ENCODE measurements at places on chromosomes 2 and 18. TPM values are rescaled to one million over a fixed set of nuclear protein-coding genes. Genes with fewer than 3 reads are reported as not detected.

GRCh38 chr2:100588071-100588786 is 25.4 kb downstream of the PDCL3 start:
- DNase-seq, result no peak

- DNase-seq, result no peak
These were observed 73.5 kb downstream of the MYO1B start for GRCh38 chr2:191318729-191319078.

- no peak for DNase-seq
These were observed 438.0 kb downstream of the LRP1B start for GRCh38 chr2:141692829-141693228.

- no peak for DNase-seq
These were observed 51.3 kb downstream of the ANKMY1 start for GRCh38 chr2:240506406-240507059.

DNA sequence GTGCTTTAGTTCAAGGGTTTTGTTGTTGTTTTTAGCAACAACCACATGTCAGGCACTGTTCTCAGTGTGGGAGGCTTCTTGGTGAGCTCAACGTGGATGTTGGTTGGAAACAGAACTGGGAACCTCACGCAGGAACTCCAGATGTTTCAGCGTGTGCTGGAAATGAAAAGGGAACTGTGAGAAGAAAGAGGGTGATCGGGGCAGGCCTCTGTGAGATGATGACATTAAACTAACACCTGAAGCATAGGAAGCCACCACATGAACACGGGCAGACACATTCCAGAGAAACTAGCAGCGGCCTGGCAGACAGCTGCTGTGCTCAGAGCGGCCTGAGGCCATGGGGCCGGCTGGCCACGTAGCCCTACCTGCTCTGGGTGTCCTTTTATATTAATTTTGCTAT is 66.4 kb downstream of the COA5 start:
- no peak for DNase-seq

DNA sequence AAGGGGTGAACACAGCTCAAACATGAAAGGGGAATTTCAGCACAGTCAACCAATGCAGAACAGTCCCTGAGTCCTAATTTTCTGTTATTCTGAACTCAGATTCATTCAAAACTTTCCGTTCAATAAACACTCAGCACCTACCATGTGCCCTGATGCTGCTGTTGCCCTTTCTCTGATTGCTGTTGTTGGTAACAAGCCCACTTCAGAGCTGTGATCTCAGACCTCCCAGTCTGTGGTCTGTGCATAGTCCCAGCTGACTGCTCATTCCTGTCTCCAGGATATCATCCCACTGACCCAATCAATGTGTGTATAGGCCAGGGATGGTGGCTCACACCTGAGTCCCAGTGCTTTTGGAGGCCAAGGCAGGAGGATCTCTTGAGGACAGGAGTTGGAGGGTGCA is 82.7 kb upstream of the SLC35G4 start:
- DNase-seq, result no peak

- DNase-seq, result no peak
These were observed 217.0 kb downstream of the NCK2 start for GRCh38 chr2:105961599-105962146.

- no peak for DNase-seq
These were observed 1.6 kb upstream of the CSRNP3 start for GRCh38 chr2:165467921-165468320.

DNA sequence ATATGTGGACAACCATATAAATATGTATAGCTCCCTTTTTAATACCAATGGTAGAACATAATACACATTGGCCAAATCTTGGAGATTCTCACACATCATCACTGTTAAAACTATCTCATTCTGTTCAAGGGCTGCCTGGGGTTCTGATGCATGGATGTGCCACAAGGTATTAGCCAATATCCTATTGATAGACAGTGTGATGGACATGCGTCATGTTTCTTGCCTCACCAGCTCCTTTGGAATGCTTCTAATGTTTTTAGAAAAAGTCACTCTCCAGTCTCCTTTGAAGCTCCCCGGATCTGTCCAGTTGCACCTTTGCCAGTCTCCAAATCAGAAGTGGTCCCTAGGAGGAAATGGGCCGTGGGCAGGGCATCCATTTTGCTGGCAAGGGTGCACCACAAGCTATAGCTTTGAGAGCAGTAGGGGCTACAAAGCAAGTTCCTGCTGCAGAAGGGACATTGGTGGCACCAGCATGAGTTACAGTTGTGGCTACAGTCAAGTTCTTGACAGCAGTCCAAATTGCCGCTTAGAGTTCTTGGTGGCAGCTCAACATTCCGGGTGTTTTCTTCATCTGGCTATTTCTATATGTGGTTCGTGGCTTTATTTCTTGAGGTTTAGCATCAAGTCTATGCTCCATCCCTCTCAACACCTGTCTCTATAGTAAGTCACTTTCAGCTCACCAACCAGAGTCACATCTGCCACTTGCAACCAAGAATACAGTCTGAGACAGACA is 25.1 kb upstream of the ATRAID start:
- no peak for DNase-seq

DNA sequence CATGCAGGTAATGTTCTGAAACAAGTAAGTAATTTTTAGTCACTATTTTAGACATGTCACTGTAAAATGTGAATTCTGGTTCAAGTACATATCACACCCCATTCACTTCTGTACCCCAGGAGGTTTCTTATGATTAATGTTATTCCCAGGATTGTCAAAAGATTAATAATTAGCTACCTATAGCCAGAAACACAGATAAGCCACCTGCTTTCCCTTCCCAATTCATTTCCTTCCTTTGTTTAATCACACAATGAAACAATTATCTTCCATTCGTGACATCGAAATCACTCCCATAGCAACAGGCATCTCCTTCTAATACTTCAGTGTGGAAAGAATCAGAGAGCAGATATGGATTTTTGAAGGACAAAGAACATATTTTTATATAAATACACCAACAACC is 1650.3 kb upstream of the CELF4 start:
- no peak for DNase-seq

- no peak for DNase-seq
These were observed 49.1 kb downstream of the EML6 start for GRCh38 chr2:54772531-54772930.

DNA sequence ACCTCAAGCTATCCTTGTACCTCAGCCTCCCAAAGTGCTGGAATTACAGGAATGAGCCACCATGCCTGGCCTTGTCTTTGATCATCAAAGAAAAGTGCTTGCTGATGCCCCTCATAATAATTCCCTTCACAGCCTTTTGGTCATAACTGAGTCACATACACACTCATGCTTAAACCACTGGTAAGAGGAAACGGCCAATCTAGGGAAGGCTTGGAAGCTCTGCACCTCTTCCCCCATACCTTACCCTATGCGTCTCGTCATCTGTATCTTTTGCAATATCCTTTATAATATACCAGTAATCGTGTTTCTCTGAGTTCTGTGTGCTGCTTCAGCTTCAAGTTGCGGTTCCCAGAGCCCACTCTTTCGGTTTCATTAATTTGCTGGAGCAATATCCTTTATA is 4.8 kb upstream of the RNF138 start:
- no peak for DNase-seq

- no peak for DNase-seq
These were observed 90.5 kb downstream of the TMEM17 start for GRCh38 chr2:62415518-62415917.

DNA sequence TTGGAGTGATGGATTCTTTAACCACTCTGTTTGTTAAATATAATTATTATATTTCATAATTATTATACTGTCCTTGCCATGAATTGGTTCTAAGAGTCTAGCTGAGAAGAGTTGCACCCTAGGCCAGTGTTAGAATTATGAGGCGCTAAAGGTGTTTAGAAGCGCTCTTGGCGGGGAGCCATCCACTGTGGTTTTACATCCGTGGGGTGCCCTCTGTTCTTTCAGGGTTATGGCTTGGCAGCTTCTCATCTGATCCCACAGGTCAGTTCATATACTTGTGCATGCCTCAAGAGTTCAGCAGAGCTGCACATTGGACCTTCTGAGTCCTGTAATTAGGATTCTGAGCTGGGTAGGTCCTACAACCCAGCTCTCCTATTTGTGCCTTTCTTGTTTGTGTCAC is 9.1 kb downstream of the ASAP2 start:
- DNase-seq, result no peak

DNA sequence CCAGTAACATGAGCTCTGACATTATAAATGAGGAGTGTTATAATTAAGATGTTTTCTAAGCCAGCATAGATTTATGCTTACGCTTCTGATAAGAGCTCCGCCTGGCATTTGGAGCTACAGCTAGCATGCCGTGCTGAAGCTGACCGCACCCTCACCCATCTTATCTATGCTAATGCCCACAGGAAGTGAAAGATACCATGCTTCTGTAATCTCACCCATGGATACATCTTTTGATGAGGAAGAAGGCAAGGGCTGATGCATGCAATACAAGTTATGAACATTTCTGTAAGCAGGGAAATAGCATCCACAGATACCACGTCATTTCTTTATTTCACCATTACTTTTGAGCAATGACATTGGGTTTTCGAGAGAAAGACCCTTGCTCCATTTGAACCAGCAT is 82.3 kb downstream of the ARL4C start:
- no peak for DNase-seq

GRCh38 chr2:224222974-224223373 is 178.9 kb downstream of the FAM124B start:
- DNase-seq, result no peak

GRCh38 chr2:220682616-220683015 is 889.5 kb downstream of the EPHA4 start:
- no peak for DNase-seq

GRCh38 chr2:143128681-143129580 is at the start of gene ARHGAP15:
Gene ARHGAP15, plus strand, starts transcription at chr2:143129419.
- no peak for DNase-seq

GRCh38 chr2:46984642-46985476 is 69.3 kb upstream of the MCFD2 start:
- peak; percentile 58 for DNase-seq

GRCh38 chr2:36403675-36404230 is 48.2 kb downstream of the CRIM1 start:
- no peak for DNase-seq

- DNase-seq, result no peak
These were observed 7.8 kb upstream of the ETAA1 start for GRCh38 chr2:67389286-67389685.

DNA sequence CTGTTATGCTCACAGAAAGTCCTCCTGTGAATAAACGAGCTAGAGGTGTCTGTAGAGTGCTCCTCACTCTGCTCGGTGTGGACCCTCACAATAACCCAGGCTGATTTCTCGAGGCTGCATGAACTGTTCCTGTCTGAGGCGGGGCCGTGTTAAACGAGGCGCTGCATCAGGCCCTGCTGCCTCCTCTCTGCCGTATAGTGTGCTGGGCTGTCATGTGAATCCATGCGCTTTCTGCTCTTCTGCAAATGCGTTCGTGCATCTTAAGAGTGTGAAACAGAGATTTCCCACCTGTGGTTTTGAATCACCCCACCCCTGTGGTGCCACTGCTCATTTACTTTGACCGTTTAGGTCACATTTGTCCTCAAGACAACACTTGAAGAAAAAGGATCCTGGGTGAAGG is 26.2 kb downstream of the TRAF3IP1 start:
- DNase-seq, result no peak

- DNase-seq, result no peak
These were observed 364.3 kb upstream of the SPHKAP start for GRCh38 chr2:228545748-228546145.

The PRKAG3 gene
- not detected for total RNA-seq

The C1QL2 gene
- not detected for total RNA-seq

The SMPD4 gene
- total RNA-seq, result 22.3 TPM

The CNDP1 gene
- total RNA-seq, result not detected

The FER1L5 gene
- not detected for total RNA-seq

The TWSG1 gene
- 28.1 TPM for total RNA-seq

The TRIM43B gene
- total RNA-seq, result not detected

The NBEAL1 gene
- 55.6 TPM for total RNA-seq

The ASIC4 gene
- total RNA-seq, result 0.19 TPM

The KCNG2 gene
- not detected for total RNA-seq

The PLB1 gene
- 6.3 TPM for total RNA-seq

The CNRIP1 gene
- total RNA-seq, result 47.3 TPM

The GALR1 gene
- total RNA-seq, result 2.0 TPM
